ENCODE measurements at places on chromosomes 3 and 15.

GRCh38 chr3:117485841-117486240, 776.3 kb downstream of the TUSC7 start:
- no peak for DNase-seq

GRCh38 chr3:160771811-160772459, 15.9 kb downstream of the PPM1L start:
- no peak for DNase-seq

DNA sequence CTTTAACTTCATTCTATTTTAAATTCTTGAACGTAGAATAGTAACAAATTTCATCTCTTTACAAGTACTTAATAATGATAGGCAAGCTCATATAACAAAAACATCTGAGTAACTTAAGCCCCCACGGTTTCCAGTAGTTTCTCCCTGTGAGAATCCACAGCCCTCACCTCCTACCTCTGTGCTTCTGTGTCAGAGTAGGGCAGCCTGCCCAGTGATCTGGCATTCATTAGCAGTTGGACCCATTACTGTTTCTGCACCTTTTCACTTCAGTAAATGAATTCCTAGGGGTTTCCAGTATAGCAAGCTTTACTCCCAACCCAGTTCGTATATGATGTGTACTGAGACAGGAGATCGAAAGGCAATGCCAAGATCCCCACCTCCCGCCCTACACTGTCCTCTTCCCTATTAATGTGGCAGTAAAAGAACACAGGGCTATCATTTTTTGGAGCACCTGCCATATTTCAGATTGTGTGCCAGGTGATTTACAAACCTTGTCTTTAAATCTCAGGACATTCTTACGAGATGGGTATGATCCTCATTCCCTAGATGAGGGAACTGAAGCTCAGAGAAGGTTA, 40.8 kb downstream of the EIF2AK4 start:
- no peak for DNase-seq

DNA sequence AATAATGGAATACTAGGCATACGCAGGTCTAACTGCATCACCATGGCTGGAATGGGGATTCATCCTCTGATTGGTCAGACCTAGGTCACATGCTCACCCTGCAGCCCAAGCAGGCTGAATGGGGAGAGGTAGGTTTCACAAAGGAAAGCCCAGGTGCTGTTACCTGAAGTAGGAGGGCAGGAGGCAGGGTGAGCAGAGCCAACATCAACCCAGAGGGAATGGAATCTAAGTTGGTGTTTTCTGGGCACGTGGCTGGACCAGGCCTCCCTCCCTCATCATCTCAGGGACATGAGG, 6.7 kb upstream of the H1-8 start:
- no peak for DNase-seq

GRCh38 chr3:177591379-177591778, 394.1 kb upstream of the TBL1XR1 start:
- DNase-seq = no peak

- DNase-seq = no peak
Observed at GRCh38 chr15:80003934-80004472, 33.0 kb upstream of the BCL2A1 start.

DNA sequence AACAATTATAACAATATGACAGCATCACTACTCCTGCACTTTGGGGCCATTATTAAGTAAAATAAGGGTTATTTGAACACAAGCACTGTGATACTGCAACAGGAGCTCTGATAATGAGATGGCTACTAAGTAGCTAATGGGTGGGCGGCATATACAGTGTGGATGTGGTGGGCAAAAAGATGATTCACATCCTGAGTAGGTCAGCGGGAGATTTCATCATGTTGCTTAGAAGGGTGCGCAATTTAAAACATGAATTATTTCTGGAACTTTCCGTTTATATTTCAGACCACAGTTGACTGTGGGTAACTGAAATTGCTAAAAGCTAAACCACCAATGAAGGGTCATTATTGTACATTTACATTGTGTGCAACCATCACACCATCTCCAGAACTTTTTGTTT, 42.3 kb downstream of the FBXO22 start:
- no peak for DNase-seq

GRCh38 chr3:100562224-100562857, 47.1 kb upstream of the ADGRG7 start:
- DNase-seq = no peak

- no peak for DNase-seq
Observed at GRCh38 chr3:105424412-105425152, 57.9 kb downstream of the ALCAM start.

- no peak for DNase-seq
Observed at GRCh38 chr3:194993896-194994295, 277.1 kb downstream of the XXYLT1 start.

- DNase-seq = no peak
Observed at GRCh38 chr3:89173546-89173945, 66.1 kb downstream of the EPHA3 start.

DNA sequence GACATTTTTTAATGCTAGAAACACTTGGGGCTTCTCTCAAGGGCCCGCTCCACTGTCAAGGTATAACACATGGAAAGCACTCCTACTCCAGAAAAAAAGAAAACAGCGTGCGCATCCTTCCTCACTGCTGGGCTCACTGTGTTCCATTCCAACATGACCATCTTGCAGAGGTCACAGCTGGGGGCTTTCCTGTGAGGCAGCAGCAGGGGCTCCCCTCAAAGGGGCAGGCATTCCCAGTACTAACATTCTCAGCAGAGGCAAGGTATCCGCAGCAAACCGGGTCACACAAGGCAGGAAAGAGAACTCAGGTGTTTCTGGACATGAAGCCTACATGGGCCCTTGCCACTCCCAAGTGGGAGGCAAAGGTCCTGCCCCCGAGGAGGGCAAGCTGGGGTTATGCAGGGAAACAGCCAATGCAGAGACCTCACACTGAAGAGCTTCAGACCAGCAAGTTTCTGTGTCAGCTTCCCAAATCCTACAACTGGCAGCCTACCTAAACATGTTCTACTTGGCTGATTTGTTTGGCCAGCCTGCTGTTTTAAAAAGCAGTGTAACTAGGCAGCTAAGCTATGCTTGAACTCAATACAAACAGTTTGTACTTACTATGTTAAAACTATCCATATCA, 6.4 kb downstream of the BDH1 start:
- DNase-seq = no peak

GRCh38 chr3:156477323-156477722, 77.6 kb downstream of the SSR3 start:
- DNase-seq = no peak

DNA sequence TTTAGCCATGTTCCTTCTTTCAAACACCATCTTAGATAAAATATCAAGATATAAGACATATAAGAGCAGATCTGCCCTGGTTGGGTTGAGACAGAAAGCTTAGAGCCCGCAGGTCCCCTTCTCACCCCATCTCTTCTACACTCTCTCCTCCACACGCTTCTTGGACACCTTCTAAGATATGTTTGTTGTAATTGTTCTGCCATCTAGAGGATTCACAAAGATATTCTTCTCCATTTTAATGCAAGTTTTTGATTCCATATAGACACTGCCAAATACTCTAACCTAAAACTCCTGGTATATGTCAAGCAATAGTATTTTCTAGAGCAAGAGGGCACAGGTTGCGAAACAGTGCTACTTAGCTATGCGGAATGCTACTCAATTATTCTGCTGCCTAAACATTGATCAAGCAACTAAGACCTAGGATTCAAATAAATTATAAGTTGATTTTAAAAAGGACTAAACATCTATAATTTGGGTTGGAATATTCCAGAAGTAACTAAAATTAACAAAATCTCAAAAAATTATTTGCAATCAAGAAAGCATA, 6.8 kb downstream of the CHRM5 start:
- no peak for DNase-seq

GRCh38 chr15:39936187-39936586, 2.3 kb downstream of the EIF2AK4 start:
- no peak for DNase-seq

- DNase-seq = no peak
Observed at GRCh38 chr3:102745881-102746280, 311.1 kb downstream of the ZPLD1 start.
